Activated CD8-positive, alpha-beta memory T cell treated with anti-CD3 and anti-CD28 coated beads for 1 hour (primary cell): ENCODE measurements at places on chromosomes 16 and 17.

GRCh38 chr16:81569361-81570034 lies 124.9 kb downstream of the CMIP start:
- DNase-seq: no peak

GRCh38 chr16:56923481-56924091 lies 8.4 kb upstream of the HERPUD1 start:
- no peak for DNase-seq

GRCh38 chr16:80369138-80369958 lies 171.4 kb upstream of the DYNLRB2 start:
- no peak for DNase-seq

DNA sequence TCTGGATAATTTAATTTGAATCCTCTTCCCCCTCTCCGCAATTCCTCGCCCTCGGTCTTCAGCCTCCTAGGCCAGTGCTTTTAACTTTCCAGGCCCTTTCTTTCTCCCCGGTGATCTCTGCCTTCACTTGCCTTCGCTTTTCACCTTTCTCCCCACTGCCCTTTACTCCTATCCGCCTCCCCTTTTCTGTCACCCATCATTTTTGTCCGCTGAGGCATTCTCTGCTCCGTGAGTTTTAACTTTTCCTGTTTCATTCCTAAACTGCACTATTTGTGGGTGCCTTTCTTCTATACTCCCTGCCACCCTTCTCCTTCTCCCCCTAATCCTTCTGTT lies 729 bp downstream of the LONP2 start:
- no peak for DNase-seq

- no peak for DNase-seq
Observed at GRCh38 chr16:53378138-53378537, 56.1 kb upstream of the RBL2 start.

- no peak for DNase-seq
Observed at GRCh38 chr17:31537565-31538011, 146.1 kb downstream of the RAB11FIP4 start.

- no peak for DNase-seq
Observed at GRCh38 chr17:78715876-78716275, 66.2 kb downstream of the CYTH1 start.

- DNase-seq: no peak
Observed at GRCh38 chr16:31351942-31352325, 3.0 kb upstream of the ITGAX start.

DNA sequence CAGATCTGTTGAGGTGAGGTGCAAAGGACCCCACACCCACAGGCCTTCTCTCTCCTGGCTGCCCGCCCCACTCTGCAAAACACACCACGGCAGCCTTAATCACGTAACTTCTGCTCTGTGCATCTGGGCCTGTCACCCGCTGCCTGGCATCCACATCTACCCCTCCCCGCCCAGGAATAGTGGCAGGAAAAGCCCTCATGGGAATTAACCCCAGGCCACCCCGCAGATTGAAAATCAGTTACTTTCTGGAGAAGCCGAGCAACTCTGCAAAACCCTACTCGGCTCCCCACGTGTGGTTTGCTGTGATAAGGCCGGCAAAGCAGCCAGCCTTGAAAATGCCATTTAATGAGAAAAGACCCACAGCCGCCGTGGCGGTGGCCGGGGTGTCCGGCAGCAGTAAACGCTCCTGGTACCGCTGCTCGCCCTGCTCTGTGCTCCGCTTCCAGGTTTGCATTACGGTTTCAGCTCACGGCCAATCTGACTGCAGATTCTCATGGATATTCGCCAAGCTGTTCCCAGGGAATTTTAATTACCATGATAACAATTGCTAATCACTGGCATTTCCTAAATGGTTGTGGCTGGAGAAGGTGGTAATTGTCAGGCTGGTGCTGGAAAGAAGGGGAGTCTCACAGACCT lies 78.0 kb upstream of the DOC2B start:
- DNase-seq: no peak

DNA sequence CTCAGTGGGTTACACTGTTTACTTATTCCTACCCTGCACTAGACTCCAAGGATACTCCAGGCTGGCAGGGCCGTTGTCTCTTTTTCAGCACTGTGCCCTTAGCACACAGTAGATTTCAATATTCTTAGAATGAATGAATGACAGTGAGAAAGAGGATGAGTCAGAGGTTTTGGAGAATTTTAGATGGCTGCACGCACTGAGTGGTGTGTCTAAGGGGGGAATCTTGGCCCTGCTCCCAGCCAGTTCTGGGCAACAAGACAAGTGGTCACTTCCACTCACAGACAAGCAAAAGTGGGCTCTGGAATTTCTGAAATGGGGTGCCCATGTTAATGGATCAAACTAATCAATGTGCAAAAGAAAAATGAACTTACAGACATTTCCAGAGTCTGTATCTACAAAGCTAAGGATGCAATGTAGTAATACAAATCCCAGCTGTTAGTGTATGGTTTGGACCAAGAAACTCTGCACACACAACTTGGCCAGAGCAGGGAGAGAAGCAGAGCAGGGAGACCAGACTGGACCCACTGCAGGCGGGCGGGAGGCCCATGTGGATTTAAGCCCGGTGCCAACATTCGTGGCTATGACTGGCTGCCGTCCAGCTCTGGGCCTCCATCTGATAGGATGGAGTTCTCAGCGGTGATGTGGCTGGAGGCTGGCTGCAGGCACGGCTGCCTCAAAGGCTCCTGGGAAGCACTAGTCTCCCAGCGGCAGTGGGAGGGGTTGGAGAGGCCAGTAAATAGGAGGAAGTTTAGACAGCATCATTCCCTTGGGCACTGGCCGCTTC lies 95.6 kb upstream of the CDYL2 start:
- no peak for DNase-seq
